ENCODE measurements at places on chromosomes 7 and 10. TPM values are rescaled to one million over a fixed set of nuclear protein-coding genes. Genes with fewer than 3 reads are reported as not detected.
A peak's percentile ranks its signal among the peaks of the same experiment; 100 is the strongest.

DNA sequence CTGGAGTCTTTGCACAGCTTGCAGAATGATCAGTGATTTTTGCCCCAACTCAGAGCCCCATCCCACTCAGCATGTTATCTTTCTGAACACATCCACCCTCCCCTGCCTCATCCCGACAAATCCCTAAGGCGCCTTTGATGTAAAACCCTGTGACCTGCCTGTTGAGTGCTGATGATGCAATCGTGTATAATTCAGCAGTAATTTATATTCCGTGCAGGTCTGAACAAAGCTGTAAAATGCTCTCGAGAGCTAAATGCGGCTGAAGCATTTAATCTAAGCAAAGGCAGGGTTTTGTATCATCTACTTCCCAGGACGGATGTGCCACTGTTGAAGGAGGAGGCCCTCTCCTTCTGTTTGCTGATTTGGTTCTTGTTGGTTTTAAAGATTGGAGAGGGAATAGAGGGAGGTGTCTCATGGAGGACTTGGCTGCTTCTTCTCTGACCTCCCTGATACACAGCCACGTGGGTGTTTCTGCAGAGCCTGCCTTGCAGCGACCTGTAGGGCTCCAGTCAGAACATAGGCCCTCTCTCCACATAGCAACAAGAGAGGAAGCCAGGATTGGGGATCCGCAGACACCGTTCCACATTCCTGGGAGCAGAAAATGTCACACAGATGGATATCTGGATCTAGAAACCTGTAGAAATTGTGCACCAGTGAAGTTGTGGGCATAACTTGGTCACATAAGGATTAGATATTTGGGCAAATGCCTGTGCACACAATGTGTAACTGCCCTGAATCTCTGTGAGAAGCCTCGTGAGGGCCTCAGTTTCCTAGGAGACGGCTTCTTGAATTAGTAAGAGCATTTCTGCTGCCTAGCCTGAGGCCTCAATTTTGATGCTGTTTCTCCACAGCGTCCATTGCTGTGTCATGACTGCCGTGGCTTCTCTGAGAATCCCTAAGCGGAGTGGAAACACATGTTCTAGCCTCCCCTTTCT is 90.2 kb upstream of the AGK start:
- DNase-seq, result peak; percentile 7

GRCh38 chr7:104552102-104552501 is 223.7 kb downstream of the LHFPL3 start:
- DNase-seq, result peak; percentile 37

DNA sequence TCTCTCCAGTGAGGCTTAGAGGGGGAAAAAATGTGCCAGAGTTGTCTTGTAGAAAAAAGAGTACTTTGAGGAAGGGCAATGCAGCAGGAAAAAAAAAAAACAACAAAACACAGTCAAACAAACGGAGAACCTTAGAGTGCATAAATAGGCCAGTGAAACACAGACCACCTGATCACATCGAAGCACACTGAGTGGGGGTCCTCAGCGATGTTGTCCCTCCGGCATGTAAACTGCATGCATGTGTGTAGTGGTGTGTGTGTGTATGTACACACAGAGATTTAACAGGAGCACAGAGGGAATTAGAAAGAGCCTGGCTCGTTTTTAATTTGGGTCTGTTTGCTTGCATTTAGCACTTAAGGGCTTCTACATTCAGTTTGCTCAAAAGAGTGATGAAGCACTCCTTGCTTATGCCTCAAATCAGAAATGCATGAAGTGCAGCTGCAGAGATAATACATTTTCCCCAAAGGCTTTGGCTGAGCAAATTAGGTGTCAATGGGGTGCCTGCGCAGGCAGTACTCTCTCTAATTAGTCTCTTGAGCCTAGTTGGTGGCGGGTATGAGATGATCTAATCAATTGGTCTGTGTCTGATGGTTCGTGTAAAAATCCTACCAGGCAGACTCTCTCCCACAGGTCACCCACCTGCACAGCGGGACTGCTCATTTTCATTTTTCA is 62.7 kb upstream of the FZD1 start:
- DNase-seq, result no peak

GRCh38 chr10:61842755-61843497 is 58.6 kb upstream of the ARID5B start:
- DNase-seq, result peak; percentile 87

DNA sequence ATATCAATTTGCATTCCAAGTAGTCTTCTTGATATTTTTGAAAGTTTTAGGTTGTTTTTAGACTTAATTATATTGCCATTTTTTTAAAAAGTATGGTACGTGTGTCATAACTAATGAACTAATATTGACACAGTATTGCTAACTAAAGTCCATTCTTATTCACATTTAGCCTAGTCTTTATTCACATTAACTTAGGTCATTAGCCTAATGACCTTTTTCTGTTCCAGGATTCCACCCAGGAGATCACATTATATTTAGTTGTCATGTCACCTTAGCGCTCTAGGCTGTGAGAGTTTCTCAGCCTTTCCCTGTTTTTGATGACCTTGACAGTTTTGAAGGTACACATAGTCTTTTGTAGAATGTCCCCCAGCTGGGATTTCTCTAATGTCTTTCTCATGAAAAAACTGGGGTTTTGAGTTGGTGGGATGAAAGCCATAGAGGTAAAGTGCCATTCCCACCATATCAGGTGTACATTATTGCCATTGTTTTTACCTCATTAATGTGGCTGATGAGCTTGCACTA is 38.5 kb downstream of the SDHAF3 start:
- DNase-seq, result no peak

DNA sequence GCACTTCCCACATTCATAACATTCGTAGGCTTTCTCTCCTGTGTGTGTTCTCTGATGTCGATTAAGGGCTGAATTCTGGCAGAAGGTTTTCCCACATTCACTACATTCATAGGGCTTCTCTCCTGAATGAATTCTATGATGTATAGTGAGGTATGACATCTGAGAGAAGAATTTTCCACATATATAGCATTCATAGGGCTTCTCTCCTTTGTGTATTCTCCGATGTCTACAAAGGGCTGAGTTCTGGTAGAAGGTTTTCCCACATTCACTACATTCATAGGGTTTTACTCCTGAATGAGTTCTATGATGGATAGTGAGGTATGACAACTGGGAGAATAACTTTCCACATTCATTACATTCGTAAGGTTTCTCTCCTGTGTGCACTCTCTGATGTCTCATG is 15.6 kb downstream of the ZNF12 start:
- DNase-seq, result no peak

Gene AKR1C1
- polyA plus RNA-seq, result 44.5 TPM

- DNase-seq, result no peak
Measured at GRCh38 chr10:15760681-15761080, 41.0 kb upstream of the ITGA8 start.

Gene EPO
- polyA plus RNA-seq, result not detected

DNA sequence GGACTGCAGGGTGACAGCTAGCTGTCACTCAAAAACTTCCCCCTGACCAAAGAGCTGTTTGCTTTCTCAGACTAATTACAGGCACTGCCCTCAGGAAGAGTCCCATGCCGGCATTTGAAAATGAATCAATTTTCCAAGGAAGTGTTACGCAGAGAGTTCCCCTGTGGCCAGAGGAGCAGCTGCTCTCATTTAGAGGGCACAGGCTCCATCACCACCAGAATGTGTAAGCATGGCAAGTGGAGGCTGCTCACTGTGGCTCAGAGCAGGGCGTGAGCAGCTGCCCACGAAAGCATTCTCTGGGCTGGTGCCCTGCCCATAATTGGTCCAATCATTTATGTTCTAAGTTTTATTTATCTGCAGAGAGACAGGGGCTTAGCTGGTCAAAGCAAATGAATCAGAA is 202.2 kb downstream of the RAMP3 start:
- no peak for DNase-seq

GRCh38 chr10:108901781-108902618 is 1021.3 kb downstream of the XPNPEP1 start:
- peak; percentile 36 for DNase-seq

GRCh38 chr10:90644165-90644564 is 213.7 kb downstream of the HTR7 start:
- DNase-seq, result peak; percentile 29

Gene PTF1A
- not detected for polyA plus RNA-seq

DNA sequence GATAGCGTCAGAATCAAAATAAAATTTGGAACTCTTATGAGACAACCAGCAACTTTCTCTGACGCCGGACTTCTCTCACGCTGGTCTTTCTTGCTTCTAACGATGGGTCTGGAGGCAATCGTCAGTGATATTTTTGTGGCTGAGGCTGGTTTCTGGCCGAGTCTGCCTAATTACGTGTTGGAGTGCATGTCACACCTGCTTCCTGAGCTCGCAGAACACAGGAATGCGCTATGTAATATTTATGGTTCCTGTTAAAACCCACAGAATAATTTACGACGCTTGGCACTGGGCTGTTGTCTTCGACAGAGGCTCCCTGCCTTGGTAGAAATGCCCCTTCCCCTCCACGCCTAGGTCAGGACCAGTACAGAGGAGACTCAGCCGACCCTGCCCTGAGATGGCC is 64.9 kb downstream of the NPTX2 start:
- DNase-seq, result no peak

Gene CALML3
- polyA plus RNA-seq, result not detected

DNA sequence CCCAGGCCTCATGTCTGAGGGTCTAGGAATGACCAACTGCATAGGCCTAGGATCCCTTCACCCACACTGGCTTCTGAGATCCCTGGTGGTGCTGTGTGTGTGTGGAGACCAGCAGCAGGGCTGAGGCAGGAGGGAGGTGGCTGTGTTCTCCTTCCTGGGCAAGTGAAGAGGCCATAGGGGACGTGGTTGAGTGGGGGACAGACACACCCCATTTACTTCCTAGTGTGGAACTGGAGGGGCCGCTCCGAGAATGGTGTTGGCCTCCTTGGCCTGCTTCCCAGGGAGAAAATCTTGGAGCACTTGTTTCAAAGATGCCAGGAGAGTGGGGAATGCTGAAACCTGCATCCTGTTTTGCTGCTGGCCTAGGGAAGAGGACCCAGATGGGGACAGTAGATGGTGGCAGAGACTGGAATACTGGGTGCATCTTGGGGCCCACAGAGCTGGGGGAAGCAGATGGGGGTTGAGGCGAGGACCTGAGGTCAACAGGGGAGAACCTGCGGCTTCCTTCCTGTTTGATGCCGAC is 19.1 kb downstream of the UBTD1 start:
- DNase-seq, result no peak

DNA sequence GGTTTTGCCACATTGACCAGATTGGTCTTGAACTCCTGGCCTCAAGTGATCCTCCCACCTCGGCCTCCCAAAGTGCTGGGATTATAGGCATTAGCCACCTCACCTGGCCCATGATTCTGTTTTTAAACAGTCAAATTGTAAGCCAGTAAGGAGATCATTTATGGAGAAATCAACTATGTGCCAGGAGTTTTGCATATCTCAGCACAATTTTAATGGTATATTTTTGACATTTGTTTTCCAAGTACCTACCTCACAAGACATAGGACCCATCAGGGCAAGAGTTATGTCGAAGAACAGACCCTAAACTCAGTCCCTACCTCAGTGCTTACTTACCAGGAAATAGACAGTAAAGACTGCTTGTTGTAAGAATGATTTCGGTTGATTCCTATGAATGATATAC is 173.3 kb upstream of the TNS3 start:
- no peak for DNase-seq

Gene IGFBP3
- polyA plus RNA-seq, result 17,601 TPM

DNA sequence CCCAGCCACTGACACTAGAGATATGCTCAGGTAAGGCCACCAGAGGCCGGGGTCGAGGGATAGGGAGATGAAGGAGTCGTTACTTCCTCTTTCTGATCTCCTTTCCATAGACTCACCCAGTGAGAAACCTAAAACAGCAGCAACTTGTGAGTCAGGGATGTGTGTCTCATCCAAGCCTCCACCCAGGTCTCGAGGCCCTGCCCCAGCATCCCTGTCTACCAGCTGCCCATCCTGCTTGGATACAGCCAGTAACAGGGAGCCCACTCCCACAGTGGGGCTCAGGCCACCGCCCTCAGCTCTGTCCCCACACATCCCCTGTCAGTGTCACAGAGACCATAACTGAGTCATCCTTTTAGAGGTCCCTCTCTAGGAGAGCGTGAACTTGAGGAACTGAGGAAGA is 49.6 kb upstream of the CHST15 start:
- peak; percentile 32 for DNase-seq

Gene TAS2R38
- not detected for polyA plus RNA-seq

- peak; percentile 57 for DNase-seq
Measured at GRCh38 chr7:116546916-116547315, 22.1 kb downstream of the CAV1 start.

- peak; percentile 27 for DNase-seq
Measured at GRCh38 chr7:134318443-134318842, 1.7 kb upstream of the SLC35B4 start.

DNA sequence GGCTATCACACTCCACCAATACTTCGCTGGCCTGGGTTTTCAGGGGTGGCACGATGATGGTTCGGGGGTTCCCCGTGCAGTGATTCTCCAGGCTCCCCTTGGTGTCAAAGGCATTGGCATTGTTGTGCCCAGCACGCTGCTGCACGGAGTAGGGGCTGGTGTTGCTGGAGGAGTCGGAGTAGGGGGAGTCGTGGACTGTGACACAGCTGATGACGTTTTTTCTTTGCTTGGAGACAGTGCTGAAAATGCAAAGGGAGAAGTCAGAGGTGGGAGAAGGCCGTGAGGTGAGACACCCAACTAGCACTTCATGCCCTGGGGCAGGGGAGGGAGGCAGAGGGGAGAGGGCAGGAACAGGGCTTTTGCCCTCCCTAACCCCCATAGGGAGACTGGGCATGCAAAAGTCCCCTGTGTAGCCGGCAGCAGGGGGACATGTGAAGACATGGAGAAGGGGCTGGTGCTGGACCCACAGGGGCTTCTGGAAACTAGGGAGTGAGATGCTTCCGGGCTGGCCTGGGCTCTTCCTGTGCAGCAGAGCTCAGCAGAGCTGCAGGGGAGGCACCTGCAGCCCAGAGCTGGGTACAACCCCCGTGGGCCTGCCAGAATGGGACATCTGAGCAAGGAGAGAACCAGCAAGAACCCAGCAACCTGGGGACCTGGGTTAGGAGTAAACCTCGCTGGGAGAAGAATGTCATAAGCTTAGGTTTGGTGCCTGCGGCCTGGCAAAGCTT is 60.5 kb downstream of the CLEC2L start:
- DNase-seq, result no peak

DNA sequence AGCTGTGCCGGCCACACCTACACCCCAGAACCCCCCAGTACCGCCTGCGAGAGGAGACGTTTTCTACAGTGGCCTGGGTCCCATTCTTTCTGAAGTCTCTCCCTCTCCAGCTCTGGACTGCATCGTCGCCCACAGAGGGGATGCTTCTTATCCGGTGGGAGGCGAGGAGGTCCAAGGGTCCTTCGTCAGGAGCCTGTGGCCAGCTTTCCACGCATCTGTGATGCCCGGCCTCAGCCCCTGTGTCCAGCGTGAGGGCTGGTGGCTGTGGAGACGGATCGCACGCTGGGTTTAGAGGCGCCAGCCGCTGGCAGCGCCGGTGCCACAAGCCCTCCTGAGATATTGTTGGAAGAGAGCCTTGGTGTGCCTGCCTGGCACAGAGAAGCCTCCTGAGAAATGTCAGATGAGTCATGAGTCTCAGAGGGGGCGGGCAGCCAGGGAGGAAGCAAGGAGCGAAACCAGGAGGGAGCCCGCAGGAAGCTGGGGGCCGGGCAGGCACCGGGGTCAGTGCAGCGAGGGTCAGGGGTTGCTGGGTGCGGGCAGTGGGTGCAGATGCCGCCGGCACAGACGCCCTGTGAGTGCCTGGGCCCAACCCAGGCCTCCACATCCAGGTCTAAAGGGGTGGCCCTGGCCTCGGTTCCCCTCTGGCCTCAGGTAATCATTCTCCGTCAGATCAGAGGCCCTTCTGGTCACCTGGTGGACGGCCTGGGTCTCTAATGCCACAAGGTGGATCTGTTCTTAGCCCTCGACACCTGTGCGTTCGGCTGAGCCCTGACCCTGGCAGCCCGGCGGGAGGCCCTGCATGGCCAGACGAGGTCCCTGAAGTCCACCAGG is 86.0 kb upstream of the DIP2C start:
- peak; percentile 83 for DNase-seq

- DNase-seq, result no peak
Measured at GRCh38 chr7:125241548-125241947, 311.9 kb upstream of the POT1 start.

All from GM23248 (cell line).